Stimulated activated naive CD8-positive, alpha-beta T cell treated with anti-CD3 and anti-CD28 coated beads, Interleukin-15, Interleukin-2, amounts not matched to agents 100 U/mL and 50 U/mL, for 24 hours (primary cell): ENCODE measurements at places on chromosomes 3 and 15.

- no peak for DNase-seq
Observed at GRCh38 chr3:113166719-113167492, 44.5 kb upstream of the BOC start.

- DNase-seq = no peak
Observed at GRCh38 chr15:65312400-65312916, 8.0 kb downstream of the RNU5B-1 start.

GRCh38 chr3:85627932-85628331 is 669.1 kb downstream of the CADM2 start:
- DNase-seq = no peak

DNA sequence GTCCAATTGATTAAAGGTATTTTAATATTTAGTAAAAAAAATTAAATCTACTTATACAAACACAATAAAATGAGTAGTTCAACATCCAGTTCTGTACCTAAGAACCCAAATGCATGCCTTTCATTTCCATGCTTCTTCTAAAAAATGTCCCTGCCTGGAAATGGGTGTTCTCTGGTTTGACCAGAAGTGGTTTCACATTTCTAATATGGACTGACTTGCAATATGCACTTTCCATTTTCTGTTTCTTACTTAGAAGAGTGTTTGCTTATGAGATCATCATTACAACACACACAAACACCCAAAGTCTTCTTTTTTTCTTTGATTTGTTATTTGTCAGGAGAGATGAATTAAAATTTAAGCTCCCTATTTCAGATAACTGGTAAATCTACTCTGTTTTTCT is 879.6 kb downstream of the AGBL1 start:
- no peak for DNase-seq

- no peak for DNase-seq
Observed at GRCh38 chr3:195105389-195105788, 165.6 kb downstream of the XXYLT1 start.

DNA sequence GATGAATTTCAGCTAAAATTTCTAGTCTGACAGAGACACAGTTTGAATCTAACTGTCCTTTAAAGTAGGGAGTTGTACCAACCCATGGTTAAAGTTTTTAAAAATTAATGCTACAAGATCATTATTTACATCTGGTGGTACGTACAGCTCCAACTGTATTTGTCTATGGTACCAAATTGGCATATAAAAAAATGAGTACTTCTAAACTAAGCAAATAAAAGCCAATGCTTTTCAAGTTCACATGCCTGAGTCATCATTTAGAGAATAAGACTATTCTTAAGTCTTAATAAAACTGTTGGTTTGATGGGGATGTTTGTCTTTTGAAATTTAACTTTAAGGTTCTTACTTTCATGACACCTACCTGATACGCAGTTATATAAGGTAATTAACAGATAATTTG is 21.0 kb upstream of the IFT57 start:
- DNase-seq = no peak

GRCh38 chr3:177680472-177680821 is 483.2 kb upstream of the TBL1XR1 start:
- no peak for DNase-seq

GRCh38 chr3:69439643-69440270 is 53.9 kb upstream of the FRMD4B start:
- no peak for DNase-seq

DNA sequence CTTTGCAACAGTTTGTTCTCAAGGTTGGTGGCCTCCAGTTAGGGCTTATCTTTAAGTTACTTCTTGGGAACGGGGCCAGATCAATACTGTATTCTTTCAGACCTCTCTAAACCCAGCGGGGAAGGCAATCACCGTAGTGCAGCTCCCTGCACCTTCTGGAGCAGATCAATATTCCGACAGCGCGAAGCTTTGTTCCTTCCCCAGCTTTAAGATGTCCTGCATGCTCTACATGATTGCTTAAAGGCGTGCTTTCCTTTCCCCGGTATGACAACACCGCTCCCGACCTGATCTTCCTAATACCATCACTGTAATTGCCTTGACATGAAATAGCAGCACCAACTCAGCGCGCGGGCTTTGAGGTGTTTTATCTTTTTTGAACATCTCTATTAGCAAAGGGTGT is 755.2 kb downstream of the NR2F2 start:
- DNase-seq = no peak

DNA sequence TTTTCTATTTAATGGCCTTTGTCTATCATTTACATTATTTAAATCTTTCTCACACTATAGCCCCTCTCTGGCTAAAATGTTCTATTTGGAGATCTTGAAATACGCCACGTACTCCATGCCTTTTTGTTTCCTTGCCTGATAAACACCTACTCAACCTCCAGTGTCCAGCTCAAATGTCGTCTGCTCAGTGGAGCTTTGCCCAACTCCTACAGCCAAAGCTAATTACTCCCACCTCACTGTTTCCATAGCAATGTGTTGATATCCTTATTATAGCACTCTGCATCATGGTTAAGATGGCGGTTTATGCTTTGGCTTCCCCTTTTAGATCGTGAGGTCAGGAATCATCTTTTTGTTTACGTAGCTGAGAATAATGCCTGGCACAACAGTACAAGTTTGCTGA is 55.9 kb downstream of the NGLY1 start:
- no peak for DNase-seq

GRCh38 chr15:87757084-87757483 is 499.5 kb downstream of the NTRK3 start:
- no peak for DNase-seq

GRCh38 chr15:33451385-33451784 is 140.6 kb downstream of the RYR3 start:
- no peak for DNase-seq

DNA sequence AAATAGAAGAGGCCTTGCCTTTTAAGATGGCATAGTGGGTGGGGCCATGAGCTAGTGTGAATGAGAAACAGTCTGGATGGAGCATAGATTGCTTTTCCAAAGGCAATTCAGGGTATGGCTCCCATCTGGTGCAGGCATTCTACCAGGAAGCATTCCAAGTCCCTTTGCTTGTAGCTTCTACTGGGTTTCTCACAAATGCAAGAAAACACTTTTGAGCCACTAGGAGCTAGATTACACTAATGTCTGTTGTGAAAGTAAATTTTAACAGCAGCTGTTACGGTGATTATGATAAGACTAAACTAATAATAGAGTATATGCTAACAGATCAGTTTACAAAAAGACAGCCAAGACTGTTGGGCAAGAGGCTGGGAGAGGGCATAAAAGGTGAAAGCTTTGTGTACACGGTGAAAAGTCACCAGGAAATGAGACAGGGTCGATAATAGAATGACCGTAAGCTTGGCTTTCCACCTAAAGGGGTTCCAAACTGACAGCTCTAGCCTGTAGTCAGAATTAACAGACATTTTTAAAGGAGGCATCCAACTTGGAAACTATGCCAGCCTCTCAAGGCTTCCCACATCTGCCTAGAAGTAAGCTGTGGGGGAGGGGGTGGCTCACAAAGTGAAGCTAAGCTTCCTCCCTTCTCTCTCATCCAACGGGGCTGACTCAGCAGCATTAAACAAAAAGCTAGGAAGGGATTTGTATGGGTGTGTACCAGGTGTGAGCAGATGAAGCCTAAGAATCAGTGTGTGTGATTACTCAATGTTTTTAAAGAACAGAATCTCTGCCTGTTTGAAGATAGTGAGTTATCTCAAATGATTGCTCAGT is 61.1 kb upstream of the GPD1L start:
- DNase-seq = no peak

- DNase-seq = no peak
Observed at GRCh38 chr3:72448858-72449257, 399.4 kb downstream of the SHQ1 start.

DNA sequence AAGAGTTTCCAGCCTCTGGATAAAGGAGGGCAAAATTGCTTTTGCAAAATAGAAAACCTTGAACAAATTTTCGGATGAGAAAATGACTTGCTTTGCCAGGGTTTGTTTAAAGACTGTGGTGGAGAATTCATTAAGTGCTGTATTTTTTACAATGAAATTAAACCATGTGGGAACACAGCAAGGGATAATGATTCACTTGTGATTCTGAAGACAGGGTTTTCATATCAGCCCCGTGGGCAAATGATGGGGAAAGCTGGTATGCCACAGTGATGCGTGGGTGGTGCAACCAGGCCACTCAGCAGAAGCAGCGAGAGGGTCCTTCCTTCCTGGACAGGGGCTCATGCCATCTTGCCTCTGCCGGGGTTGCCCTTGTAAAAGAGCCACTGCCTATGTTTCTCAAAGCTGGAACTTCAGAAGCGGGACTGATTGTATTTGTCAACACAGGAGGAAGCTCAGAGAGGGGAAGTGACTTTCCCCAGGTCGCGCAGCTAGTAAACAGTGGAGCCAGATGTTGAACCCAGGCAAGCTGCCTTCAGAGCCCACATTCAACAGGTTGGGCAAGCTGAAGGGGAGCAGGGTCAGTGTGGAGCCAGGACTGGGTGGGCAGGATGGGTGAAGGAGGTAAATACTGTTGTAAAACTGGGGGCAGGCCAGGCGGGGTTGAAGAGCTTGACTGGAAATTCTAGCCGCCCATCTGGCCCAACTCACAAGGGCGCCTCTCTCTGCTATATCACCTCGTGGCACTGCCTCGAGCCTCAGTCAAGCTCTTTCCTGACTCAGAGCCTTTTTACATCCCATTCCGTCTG is 79.1 kb downstream of the TOP2B start:
- no peak for DNase-seq

DNA sequence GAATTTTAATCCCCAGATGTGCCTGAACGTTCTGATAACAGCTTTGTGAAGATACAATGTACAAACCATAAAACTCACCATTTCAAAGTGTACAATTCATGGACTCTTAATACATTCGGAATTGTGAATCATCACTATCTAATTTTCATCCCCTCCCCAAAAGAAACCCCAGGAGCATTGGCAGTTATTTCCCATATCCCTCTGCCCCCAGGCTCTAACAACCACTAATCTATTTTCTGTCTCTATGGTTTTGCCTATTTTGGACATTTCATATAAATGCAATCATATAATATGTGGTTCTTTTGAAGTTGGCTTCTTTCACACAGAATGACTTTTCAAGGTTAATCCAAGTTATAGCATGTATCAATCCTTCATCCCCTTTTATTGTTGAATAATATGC is 25.3 kb downstream of the PRICKLE2 start:
- no peak for DNase-seq

- DNase-seq = no peak
Observed at GRCh38 chr3:178706411-178706810, 170.2 kb downstream of the KCNMB2 start.

GRCh38 chr3:76812649-76813242 is 227.2 kb upstream of the ROBO2 start:
- DNase-seq = no peak

- DNase-seq = no peak
Observed at GRCh38 chr3:161863775-161864174, 367.2 kb downstream of the OTOL1 start.

DNA sequence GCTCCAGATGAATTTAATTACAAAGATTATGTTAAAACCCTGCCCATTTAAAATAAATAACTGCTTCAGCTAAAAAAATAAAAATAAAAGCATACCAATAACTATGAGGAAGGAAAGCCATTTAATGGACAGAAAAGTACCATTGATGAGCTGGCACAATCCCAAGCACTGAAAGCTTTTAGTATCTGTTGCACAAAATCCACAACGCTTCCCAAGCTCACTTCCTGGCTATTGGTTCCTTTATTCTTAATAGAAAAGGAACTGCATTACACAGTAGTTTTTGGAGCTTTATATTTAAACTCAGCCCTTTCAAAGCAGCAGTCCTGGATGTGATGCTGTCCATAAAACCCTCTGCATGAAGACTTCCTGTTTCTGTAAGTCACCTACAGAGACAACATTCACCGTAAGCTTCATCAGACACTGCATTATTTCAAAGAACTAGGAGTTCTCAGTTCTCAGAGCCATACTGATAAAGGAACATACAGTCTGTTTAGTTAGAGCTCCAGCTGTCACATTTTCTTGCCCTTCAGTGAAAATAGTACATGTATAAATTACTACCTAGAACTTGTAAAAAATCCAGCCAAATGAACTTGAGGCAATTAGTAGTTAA is 81.5 kb downstream of the CSNK1G1 start:
- DNase-seq = no peak

GRCh38 chr15:23690015-23690414 is 2.9 kb upstream of the NDN start:
- DNase-seq = no peak

DNA sequence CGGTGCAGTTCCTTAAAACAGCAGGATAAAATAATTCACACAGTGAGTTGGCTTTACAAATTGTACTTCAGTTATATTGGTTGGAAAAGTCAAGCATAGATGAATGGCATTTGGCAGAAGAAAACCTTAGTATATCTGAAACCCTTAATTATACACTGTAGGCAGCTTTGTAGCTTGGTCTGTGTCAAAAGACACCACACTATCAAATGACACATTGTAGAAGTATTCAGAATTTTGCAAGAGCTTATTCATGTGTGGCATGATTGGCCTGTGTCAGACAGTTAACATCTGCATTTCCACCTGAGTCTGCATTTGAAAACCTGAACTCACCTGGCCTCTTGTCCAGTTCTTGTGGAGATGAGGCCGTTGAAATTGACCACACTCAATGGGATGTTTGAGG is 13.8 kb downstream of the TMEM266 start:
- DNase-seq = no peak

- DNase-seq = peak; percentile 4
Observed at GRCh38 chr3:120642368-120642948, 39.6 kb downstream of the HGD start.

DNA sequence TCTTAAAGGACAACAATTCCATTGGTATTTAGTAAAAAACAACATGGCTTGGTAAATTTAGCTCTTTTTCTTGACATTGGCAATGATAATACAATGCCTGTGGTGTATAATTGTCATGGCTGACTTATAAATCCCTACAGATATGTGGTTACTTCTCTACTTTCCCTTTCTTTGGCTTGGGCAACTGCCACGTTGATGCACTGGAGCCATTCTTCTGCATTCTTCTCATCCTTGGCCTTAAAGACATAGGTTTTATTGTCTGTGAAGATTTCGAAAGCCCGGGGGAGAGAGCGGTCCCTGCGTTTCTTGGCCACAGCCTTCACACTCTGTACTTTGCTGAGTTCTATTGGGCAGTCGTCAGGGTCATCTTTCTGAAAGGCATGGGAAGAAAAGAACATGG is 101.1 kb upstream of the CCNL1 start:
- no peak for DNase-seq

DNA sequence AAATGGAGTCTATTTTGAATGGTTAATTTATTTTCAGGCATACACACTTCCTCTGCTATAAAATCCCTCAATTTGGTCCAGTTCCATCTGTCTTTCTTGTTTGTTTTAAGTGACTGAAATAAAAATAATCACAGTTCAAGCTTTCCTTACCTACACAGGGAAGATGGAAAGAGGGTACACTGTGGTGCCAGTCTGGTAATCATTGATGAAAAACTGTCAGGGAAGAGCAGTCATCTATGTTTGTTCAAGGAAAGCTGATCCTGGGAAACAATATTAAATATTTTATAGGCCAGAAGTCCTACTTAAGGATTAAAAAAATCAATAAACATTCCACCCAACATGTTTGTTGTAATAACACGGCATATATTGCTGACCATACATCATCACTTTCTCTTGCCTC is 115.2 kb upstream of the KCNMB2 start:
- DNase-seq = no peak

GRCh38 chr15:31887246-31887645 is 143.1 kb upstream of the CHRNA7 start:
- no peak for DNase-seq

GRCh38 chr15:66142285-66142684 is 111.3 kb downstream of the MEGF11 start:
- no peak for DNase-seq

GRCh38 chr15:36090286-36090946 is 489.0 kb upstream of the CDIN1 start:
- DNase-seq = no peak
